ENCODE measurements at places on chromosomes 11 and 22.

DNA sequence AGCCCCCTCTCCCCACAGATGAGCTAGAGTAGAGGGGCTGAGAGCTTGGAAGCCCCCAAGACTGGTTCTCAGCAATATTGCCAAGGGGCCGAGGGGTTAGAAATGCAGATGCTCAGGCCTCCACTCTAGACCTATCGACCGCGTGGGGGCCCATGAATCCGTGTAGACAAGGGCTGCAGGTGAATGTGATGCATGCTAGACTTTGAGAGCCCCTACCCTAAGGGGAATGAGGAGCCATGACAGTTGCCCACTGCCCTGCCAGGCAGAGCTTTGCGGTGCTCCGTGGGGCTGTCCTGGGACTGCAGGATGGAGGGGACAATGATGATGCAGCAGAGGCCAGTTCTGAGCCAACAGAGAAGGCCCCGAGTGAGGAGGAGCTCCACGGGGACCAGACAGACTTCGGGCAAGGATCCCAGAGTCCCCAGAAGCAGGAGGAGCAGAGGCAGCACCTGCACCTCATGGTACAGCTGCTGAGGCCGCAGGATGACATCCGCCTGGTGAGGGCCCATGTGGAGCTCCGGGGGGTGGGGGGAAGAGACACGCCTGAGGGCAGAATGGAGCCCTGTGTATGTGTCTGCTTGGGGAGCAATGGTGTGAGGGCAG is 1.3 kb downstream of the SSH3 start:
- no peak for DNase-seq

DNA sequence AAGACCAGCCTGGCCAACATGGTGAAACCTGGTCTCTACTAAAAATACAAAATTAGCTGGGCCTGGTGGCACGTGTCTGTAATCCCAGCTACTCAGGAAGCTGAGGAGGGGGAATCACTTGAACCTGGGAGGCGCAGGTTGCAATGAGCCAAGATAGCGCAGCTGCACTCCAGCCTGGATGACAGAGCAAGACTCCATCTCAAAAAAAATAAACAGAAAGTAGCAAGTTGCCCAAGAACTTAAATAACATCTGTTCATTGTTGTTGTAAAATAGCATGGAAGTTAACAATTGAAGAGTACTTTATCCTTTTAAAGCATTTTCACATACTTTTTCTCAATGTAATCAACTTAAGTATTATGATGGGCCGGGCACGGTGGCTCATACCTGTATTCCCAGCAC is 5.7 kb downstream of the AMBRA1 start:
- no peak for DNase-seq

GRCh38 chr11:15985127-15985859 is 371.1 kb downstream of the SOX6 start:
- no peak for DNase-seq

GRCh38 chr11:132439711-132440255 is 1069.4 kb downstream of the NTM start:
- no peak for DNase-seq
